ENCODE measurements at places on chromosomes 13 and 19.

- DNase-seq, result no peak
Observed at GRCh38 chr13:113586661-113587479, 2.3 kb downstream of the TFDP1 start.

- peak; percentile 94 for DNase-seq
Observed at GRCh38 chr19:12611361-12611699, 610 bp downstream of the ZNF791 start.

DNA sequence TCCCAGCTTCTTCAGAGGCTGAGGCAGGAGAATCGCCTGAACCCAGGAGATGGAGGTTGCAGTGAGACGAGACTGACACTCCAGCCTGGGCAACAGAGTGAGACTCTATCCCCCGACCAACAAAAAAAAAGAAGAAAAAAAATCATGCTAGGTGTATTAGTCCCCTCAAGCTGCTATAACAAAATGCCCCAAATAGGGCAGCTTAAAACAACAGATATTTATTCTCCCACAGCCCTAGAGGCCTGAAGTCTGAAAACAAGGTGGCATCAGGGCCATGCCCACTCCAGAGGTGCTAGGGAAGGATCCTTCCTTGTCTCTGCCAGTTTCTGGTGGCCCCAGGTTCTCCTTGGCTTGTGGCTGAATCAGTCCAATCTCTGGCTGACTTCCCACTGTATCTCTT is 8.6 kb upstream of the EHD2 start:
- DNase-seq, result no peak

DNA sequence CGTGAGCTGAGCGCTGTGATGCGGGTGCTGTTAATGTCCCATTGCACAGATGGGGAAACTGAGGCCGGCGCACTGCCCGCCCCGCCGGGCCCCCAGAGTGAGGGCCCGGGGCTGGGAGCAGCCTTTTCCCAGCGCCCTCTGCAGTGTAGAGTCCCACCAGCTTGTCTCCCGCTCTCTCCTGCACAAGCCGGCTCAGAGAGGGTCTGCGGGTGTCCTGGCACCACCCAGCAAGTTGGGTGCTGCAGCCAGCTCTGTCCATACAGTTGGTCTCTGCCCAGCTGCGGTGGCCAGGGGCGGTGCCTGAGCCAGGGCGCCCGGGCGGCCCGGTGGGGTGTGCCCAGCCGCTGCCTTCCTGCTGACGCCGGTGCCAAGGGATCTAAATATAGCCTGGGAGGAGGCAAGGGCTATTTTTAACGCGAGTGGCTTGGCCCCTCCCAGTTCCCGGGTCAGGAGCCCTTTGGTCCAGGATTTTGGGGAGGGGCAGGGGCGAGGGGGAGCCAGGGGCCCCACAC is 19.3 kb downstream of the GADD45B start:
- peak; percentile 92 for DNase-seq

DNA sequence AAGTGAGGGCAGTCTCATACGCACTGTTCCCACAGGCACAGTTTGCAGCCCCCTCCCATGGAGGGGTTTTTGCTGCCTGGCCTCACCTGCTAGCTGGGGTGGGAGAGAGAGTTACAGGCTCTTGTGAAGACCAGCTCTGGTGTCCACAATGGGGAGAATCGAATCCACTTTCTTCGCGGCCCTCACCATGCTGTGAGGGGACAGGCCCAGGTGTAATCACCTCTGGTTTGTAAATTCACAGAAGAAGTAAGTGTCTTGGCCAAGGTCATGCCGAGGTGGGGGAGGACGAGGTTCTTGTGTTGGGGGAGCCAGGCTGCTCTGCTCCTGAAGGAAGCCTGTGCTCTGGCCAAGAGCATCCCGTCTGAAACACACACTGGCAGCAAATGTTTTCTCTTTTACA is 39.5 kb downstream of the TEX29 start:
- no peak for DNase-seq

DNA sequence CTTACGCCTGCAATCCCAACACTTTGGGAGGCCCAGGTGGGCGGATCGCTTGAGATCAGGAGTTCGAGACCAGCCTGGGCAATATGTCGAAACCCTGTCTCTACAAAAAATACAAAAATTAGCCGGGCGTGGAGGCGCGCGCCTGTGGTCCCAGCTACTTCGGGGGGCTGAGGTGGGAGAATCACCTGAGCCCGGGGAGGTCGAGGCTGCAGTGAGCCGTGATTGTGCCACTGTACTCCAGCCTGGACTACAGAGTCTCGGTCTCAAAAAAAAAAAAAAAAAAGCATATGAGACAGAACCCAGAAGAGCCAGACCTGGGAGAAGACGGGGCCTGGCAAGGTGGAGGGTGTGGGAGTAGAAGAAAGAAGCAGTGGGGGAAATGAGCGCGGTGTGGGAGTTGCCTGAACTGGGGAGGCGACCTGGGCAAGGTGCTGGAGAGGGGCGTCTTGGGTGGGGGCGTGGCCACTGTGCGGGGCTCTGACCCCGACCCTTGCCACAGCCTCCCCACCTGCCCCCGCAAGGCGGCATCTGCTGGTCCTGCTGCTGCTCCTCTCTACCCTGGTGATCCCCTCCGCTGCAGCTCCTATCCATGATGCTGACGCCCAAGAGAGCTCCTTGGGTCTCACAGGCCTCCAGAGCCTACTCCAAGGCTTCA is 533 bp downstream of the DKKL1 start:
- DNase-seq, result no peak

All from tongue (tissue), 3 donors.